ENCODE measurements at places on chromosomes 7 and 10.
A peak's percentile ranks its signal among the peaks of the same experiment; 100 is the strongest.

DNA sequence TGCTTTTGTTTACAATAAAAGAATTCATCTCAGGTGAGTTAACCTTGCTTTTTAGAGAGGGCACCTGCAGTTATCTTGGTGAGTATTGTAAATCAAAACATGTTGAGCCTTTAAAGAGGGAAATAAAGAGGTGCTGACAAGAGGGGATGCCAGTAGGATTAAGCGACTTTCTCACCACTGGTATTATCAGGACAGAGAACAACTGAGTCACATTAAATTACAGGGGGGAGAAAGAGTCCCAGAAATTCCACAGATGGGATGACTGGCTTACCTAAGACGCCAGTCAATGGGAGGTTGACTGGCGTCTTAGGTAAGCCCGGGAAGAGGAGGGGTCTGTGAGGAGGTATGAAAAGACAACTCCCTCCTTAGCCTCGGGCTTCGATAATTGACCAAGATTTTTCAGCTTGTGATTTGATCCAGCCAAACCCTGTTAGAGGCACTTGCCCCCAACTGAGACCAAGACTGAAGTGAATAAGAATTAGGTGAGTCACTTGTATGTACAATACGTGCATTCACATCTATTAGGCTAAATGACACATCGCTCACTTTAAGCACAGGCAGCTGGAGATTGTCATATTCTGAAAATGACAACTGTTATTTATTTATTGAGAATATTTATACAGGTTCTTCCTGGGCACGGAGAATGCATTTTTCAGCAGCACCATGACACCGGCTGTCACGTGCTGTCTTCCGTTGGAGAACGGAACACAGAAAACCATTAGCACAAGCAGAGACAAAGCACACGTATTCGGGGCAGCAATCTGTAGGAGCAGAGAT, 117.6 kb downstream of the SEM1 start:
- no peak for DNase-seq

- DNase-seq = no peak
Observed at GRCh38 chr10:29756451-29756850, 121.7 kb upstream of the SVIL start.

DNA sequence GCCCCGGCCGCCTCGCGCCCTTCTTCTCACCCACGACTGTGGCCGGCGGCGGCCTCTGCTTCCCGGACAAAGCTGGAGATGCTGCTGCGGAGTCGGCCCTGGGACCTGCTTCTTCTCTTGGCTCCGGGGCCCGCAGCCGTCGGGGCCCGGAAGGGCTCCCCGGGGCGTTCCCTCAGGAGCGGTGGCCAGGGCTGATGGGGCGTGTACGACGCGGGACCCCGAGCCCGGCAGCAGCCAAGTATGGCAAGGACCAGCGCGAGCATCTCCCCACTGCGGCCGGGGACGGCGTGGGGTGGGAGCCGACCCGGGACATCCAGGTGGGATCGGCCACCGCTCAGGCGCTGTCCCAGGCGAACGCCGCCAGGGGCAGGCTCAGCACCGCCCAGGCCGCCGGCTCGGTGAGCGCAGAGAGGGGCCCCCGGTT, 27.6 kb upstream of the BMS1 start:
- no peak for DNase-seq

DNA sequence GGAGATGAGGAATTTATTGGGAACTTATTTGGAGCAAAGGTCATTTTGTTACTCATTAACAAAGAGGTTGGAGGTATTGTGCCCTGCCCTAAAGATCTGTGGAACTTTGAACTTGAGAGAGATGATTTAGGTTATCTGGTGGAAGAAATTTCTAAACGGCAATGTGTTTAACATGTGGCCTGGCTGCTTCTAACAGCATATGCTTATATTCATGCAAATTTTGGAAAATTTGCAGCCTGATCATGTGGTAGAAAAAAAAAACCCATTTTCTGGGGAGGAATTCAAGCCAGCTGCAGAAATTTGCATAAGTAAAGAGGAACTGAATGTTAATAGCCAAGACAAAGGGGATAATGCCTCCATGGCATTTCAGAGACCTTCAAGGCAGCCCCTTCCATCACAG, 10.7 kb upstream of the PANK1 start:
- no peak for DNase-seq

GRCh38 chr7:159036916-159037605, 107.6 kb downstream of the VIPR2 start:
- no peak for DNase-seq

GRCh38 chr10:20933705-20934104, 36.6 kb upstream of the NEBL start:
- DNase-seq = no peak

DNA sequence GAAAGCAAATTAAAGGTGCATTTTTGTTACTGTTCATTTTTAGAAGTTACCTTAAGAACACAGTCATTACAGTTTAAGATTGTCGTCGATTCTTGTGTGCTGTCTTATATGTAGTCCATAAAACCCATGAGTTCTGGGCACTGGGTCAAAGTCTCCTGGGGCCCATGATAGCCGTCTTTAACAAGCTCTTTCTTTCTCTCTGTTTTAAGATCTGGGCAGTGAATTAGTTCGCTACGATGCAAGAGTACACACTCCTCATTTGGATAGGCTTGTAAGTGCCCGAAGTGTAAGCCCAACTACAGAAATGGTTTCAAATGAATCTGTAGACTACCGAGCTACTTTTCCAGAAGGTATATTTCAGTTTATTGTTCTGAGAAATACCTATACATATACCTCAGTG, 90.7 kb upstream of the CAPZA2 start:
- DNase-seq = no peak

GRCh38 chr10:58757352-58758065, 244.8 kb downstream of the BICC1 start:
- DNase-seq = no peak

GRCh38 chr7:30650421-30650808, 31.8 kb downstream of the CRHR2 start:
- DNase-seq = no peak

DNA sequence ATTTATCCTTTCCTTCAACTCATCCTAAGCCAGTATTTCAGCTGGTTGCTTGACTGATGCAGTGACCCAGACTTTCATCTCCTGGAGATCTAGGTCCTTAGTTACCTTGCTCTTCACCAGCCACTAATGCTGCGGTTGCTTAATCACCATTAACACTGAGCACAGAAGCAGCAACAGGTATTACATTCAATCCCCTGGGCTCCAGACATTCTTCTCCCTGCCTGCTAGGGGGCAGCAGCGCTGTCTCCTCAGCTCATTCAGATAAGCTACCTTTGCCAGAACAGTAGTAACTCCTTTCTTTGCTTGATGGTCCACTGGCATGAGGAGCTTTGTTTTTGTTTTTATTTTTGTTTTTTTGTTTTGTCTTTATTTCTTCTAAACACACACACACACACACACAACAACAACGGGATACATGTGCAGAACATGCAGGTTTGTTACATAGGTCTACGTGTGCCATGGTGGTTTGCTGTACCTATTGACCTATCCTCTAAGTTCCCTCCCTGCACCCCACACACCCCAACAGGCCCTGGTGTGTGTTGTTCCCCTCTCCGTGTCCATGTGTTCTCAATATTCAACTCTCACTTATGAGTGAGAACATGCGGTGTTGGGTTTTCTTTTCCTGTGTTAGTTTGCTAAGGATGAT, 1043.2 kb upstream of the C7orf33 start:
- peak; percentile 9 for DNase-seq

- DNase-seq = no peak
Observed at GRCh38 chr7:91993976-91994375, 53.3 kb downstream of the AKAP9 start.

DNA sequence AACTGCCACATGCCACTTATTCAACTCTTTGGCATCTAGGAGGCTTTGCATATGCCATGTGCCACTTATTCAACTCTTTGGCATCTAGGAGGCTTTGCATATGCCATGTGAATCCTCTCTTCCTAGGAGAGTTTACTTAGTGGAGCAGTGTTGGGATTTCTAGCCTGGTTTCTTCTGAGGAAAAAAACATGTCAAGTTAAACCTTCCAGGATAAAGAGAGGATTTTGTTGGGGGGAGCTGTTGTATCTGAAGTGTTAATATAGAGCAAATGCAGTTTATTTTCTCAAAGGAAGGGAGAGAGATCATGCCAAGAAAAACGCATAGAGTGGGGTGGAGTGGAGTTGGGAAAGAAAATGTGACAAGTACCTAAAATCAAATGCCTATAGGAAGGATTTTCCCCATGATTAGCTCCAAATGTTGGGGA, 91.5 kb downstream of the MCU start:
- DNase-seq = no peak

GRCh38 chr7:95545673-95546072, 50.6 kb downstream of the PDK4 start:
- DNase-seq = no peak

DNA sequence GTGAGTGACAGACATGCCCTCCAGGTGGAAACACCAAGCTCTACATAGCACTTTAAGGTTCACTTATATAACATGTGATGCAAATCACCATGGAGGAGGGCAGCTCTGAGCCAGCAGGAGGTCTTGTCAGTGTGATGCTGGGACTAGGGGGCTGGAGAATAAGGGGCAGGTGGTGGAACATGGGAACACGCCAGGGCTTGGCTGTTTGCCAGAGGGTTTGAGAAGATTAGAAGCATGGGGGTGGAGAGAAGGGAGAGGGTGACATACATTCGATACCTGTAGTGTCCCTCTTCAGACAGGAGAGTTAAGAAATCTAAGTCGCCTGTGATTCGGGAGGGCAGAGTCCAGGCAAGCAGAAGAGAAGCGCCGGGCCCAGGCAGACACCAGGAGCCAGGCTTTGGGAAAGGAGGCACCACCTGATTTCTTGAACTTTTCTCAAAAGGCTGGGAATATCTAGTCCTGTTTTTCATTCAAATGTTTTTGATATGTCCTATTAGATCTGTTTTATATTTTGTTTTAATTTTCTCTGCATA, 16.9 kb upstream of the LAMB4 start:
- no peak for DNase-seq

DNA sequence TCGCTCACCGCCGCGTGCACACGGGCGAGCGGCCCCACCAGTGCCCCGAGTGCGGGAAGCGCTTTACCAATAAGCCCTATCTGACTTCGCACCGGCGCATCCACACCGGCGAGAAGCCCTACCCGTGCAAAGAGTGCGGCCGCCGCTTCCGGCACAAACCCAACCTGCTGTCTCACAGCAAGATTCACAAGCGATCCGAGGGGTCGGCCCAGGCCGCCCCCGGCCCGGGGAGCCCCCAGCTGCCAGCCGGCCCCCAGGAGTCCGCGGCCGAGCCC, 3.3 kb downstream of the REPIN1 start:
- DNase-seq = no peak

DNA sequence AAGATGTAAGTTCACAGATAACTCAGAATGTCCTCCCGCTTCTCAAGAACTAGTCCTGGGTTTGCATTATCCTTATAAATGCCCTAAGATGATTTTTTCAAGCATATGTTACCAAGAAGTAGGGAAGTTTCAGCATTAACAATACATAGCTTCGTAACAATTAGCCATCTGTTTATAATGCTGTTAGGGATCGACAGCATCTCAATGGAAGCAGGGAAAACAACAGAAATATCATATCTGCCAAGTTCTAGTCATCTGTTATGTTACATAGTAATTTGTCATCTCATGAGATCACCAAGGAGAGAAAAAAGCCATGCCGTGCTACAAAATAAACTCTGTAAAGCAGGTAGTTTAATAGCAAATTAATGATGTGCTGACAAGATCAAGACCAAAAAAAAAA, 731.5 kb upstream of the C7orf33 start:
- DNase-seq = no peak

DNA sequence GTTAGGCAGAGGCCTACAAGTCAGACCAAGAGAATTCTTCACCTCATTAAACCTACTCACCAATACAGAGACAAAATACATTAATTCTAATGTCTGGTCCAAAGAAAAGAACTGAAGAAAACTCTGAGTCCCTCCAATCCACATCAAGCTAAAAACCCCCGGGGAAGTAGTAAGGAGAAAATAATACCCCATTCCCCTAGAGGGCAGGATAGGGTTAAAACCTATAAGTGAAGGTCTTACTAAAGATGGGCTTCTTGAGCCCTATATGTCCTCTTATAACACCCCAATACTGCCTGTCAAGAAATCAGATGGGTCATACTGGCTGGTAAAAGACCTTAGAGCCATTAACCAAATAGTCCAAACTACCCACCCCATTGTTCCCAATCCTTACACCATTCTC, 141.3 kb upstream of the TMEM106B start:
- DNase-seq = no peak

DNA sequence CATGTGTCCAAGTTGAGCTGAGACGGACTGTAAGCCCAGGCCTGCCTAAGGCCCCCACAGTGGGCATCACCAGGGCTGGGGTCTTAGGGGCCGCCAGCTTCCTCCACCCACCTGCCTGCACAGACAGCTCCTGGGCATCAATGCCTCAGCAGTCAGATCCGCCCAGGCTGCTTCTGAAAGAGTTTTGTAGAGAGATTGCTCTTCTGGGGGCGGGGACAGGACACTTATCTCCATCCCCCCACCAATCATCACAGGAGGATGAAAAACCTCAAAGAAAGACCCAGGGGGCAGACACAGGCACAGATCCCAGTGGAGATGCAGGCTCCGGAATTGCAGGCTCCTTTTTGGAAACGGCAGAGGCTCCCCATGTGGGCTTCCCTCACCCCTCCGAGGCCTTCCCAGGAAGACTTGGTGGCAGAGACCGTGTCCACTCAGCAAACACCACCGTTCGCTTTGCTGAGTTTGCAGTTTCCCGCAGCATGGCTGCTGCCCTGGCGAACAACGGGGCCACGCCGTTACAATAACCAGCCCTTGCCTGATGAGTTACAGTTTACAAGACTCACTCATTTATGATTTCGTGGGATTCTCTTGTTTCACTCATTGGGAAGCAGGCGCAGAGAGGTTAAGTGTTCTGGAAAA, 96.4 kb downstream of the MKI67 start:
- DNase-seq = no peak

DNA sequence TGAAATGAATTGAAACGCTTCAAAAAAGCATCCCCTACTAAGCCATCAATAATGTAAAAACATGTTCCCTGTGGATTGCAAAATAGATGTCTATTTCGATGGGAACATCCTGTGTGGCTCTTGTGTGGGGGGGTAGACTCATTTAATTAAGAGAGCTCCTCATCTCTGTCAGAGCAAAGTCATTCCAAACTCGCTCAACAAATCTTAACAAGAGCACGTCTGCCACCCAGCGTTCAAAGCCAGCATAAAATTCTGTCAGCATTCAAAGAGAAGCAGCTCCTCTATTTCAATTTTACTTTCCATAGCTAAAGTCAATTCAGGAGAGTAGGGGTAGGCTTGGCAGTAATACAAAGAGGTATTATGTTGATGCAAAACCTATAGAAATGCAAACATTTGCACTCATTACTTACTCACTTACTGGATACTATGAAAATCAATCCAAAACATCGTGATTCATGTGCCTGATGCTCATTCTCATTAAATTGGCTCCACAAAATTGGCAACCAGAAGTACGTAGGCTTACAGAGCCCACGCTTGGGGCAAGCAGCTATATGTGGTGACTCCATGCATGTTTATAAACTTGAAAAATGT, 114.9 kb downstream of the IPMK start:
- peak; percentile 68 for DNase-seq

- no peak for DNase-seq
Observed at GRCh38 chr7:27169658-27170425, 4.3 kb downstream of the HOXA10 start.

DNA sequence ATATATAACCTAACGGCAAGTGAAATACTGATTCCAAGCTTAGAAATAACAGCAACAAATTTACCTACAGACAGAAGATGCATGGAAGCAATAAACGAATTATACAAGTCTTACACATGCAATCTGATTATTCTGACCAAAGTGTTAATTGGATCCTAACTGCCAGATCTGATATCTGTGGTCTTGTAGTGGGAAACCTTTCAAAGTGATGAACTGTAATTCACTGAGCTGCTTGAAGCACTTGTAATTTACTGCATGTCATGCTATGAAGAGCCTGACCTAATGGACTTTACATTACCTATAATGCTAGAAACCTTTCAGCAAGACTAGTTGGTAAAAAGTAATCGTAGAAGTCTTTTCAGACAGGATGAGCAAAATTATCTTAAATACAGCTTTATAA, 205.6 kb downstream of the FOXP2 start:
- DNase-seq = no peak
